ENCODE measurements at places on chromosomes 7 and 10.

DNA sequence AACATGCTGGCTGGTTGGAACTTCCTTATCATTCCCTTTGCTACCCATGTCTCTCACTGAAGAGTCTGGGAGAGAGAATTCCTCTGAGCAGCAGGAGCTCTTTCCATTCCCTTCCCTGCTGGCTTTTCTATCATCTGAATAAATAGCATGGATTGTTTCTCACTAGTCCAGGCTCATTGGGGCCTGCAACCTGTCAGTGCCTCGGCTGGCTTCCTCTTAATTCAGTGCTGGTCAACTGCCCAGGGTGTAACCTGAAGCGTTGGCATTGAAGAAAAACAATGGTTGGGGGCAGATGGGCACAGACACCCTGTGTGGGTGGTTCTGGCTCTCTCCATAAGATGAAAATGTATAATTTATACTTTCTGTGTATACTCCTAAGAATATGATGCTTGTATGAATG, 155.6 kb downstream of the ANLN start:
- DNase-seq = no peak

DNA sequence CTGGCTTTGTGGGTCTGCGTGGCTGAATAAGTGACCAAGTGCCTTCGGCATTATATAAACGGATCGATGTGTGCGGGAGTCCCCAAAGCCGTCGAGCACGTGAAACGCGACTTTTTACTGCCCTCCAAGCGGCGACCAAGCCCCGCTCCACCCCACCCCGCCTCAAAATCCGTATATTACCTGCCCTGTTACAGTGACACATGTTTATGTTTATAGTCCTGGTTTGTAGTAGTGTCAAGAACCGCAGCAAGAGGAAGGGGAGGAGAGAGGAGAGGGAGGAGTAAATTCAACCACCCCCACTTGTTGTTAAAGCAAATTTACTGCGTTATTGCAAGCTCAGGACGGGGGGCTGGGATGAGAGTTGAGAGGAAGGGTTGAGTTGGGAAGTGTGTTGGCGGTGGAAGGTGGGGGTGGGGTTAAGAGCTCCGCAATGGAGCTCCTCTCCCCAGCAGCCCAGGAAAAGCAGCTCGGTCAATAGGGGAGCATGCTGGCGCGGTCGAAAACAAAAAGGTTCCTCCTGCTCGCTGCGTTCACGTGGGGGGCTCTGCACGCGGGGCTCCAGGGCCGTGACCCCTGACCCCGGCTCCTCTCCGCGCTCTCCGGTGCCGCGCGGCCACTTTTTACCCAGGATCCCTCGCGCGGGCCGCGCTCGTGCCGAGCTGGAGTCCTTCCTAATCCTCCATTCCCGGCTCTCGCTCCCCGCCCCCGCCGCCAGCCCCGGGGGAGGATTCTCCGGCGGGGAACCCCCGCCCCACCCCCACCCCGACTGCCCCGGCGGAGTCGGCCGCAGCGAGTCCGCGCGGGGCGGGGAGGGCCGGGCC, at the start of gene SKIDA1:
Gene SKIDA1 (minus strand): TSS at position 316 of the 821 bp plus-strand sequence. CDS start 7,860 bp downstream, outside the sequence.
- peak; percentile 83 for DNase-seq

DNA sequence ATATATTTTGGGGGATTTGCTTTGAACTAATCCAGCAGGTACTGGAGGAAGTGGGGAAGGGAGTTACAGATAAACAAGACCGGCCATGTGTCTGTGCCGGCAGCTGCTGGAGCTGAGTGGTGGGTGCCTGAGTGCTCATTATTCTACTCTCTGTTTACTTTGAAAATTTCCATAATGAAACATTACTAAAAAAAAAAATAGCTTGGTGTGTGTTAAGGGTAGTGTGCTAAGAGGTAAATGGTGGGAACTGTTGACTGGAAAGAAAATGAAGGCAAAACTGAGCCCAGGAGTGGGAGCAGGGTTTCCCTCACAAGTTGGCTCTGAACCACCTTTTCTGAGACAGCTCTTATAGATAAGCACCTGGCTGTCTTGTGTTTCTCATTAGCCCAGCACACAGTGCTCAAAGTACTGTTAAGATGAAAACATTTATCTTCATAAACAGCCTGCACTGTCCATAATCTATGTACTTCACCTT, 50.6 kb downstream of the PARD3 start:
- no peak for DNase-seq

DNA sequence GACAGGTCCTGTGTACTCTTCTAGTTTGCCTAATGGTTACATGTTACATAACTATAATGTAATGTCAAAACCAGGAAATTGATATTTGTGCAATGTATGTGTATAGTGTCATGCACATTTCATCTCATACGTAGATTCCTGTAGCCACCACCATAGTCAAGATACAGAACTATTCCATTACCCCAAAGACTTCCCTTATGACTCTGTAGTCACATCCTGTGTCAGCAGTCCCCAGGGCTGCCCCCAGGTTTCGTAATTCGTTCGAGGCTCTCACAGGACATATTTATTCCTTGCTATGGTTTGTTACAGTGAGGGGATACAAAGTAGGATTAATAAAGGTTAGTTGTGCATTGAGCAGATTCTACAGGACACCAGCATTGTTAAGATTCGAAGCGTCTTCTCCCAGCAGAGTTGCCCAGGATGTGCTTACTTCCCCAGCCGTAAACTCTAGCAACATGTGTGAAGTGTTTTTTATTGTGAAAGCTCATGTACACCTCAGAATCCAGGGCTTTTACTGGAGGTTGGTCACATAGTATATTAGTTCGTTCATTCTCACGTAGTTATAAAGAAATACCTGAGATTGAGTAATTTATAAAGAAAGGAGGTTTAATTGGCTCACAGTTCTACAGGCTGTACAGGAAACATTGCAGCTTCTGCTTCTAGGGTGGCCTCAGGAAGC, 18.6 kb downstream of the RABGEF1 start:
- DNase-seq = no peak

GRCh38 chr7:103752995-103753394, 236.5 kb downstream of the RELN start:
- no peak for DNase-seq

GRCh38 chr10:78672918-78673317, 395.8 kb upstream of the ZMIZ1 start:
- DNase-seq = no peak
